ENCODE measurements at places on chromosomes 7 and 10.

DNA sequence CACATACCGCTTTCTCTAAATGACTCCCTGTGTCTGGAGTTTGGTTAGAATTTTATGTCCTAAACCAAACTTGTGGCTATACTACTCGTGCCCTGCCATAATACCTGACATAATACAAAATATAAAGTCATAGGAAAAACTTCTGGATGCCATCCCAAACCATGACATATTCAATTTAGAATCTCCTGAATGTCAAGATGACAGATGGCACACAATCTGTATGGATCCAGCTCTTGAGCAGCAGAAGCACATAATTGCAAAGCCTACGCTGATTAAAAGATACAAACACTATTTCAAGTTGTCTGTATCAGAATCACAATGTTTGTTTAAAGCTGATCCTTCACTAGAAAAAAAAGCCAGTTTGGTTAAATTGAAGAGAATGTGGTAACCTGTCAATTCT, 22.4 kb upstream of the CDC14C start:
- no peak for DNase-seq

DNA sequence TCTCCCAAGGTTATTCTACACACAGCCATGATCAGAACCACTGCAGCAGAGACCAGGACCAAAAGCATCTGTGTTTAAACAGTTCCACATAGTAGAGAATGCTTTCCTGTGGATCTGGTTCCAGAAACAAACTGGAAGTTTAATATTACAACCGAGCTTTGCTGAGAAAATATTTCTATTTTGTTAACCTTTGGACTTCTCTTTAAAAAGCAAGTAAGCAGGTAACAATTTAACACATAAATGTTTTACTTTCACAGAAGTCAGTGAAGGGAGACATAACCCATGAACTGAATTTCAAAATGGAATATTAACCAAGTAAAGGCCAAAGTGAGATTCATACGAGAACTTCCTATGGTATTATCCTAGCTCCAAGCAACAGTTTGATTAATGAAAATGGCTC, 98.6 kb upstream of the PHYHIPL start:
- no peak for DNase-seq

- no peak for DNase-seq
Measured at GRCh38 chr7:107922886-107923285, 31.9 kb downstream of the DLD start.

DNA sequence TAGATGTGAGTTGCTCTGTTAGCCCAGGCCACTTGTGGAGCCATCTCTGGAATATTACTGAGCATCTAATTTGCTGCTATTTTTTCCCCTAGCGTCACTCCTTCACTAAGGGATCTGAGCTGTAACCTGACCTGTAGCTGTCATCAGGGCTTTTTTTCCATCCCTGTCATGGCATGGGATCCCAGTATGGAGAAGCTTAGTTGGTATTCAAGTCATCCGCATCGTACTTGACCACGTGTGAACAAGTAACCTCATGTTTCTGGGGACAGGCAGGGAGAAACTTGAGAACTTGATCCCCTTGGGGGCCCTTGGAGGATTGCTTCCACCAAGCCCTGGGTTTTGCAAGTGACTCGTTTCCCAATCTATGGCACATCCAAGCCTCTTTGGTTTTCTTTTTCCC, 474.4 kb upstream of the GALNT17 start:
- no peak for DNase-seq

DNA sequence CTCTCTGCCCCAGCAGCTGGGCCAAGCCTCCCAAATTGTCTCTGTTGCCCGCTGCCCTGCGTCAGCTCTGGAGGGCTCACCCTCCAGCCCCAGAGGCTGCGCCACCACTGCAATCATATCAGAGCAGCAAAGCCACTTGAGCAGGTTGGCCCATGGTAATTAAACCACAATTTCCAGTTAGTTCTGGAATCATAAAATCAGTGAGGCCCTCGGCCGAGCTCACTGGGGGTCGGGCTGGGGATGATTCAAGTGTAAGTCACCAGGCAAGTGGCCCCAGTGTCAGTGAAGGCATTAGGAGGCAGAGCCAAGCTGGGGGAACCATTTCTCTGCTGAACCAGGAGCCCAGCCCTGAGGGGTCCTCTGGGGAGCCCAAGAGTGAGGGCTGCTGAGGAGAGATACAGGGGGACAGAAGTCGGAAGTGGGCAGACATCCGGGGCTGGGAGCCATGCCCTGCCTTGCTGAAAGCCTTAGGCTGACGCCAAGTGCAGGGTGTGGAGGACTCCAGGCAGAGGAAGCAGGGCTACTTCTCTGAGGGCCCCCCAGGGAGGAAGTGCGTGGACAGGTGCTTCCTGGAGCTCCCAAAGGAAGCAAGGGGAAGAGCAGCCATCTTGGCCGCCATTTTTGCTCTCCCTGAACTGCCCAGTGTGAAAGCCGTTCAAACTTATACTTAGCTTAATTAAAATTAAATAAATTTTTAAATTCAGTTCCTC, 29.5 kb upstream of the SLC29A3 start:
- DNase-seq: no peak

DNA sequence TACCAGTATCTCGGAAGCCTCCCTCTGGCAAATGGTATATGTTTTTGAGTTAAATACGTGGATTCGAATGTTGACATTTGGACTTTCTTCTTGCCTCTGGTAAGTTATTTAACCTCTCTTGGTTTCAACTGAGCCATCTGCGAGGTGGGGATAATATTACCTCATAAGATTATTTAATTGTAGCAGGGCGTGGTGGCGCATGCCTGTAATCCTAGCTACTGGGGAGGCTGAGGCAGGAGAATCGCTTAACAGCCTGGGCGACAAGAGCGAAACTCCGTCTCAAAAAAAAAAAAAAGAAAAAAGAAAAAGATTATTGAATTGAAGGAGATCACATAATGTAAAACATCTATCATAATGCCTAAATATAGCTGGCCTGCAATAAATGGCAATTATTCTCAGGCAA, 396 bp upstream of the TAF5 start:
- no peak for DNase-seq

DNA sequence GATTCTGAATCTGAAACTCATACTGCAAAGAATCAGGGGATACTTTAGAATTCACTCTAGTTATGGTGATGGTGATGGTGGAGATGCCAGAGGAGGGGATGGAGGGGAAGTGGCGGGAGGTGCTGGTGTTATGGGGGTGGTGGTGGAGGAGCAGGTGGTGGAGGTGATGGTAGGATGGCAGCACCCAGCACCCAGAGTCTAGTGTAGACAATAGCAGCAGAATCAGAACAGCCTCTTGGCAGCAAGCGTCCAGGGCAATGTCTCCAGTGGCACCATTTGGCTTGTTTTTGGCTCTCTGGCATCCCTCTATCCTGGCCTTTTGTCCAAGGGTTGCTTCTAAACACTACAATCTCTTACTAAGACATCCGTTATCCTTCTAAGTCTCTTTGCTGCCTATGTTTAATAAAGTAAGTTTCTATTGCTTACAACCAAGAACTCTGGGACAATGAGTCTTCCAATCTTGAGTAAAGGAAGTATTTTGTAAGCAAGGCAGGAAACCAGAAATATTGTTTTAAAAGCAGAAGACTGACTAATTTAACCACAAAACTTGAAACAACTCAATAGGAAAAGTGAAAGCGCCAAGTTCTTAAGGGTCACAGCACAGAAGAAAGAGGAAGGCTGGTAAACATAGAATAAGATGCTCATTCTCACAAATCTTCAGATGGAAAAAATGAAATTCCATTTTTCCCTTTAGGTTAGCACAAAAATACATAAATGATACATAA, 42.4 kb upstream of the GDF10 start:
- DNase-seq: no peak

GRCh38 chr10:73553761-73554160, 37.4 kb downstream of the USP54 start:
- no peak for DNase-seq

DNA sequence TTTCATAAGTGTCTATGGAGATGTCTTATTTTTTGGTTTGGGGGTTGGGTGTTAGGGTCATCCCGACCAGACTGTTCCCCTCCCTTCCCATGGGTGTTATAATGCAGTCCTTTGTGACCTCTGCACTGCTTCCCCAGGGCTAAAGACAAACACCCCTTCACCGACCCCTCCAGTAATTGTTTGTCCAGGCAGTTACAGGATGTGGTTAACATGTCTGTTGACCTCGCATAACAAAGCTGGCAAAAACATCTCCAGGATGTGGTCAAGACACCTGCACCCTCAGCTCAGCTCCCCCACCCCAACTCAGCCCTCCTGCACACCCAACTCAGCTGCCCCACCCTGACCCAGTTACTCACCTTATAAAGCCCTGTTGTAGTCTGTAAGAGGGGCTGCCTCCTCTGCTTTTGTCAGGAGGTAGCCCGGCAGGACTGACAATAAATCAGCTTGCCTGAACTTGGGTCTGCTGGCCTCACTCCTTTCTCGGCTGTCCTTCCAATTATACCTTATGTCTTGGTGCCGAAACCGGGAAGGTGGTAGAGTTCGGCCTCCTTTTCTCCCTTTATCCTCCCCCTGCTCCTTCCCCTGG, 102.2 kb downstream of the ZNF92 start:
- DNase-seq: peak; percentile 57

DNA sequence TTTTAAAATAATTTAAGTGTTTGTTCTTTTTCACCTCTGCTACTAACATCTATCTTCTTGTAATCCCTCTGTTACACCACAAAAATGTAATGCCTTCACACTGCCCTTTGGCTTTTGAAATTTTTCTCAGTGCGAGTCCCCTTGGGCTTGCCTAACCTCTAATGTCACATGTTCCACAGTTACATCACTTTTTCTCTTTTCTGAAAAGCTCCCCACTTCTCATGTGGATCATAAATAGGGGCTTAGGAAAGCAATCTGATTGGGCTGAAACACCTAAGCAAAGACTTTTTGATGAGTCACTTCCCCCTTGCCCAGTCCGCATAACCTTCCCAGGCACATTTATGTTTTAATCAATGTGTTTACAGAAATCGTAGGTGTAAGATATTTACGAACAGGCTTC, 288.2 kb downstream of the IPMK start:
- no peak for DNase-seq

- DNase-seq: no peak
Measured at GRCh38 chr7:139908792-139909191, 79.7 kb downstream of the TBXAS1 start.

- no peak for DNase-seq
Measured at GRCh38 chr10:78049851-78050250, 16.2 kb downstream of the RPS24 start.

- DNase-seq: no peak
Measured at GRCh38 chr7:105769901-105770628, 106.3 kb downstream of the ATXN7L1 start.

DNA sequence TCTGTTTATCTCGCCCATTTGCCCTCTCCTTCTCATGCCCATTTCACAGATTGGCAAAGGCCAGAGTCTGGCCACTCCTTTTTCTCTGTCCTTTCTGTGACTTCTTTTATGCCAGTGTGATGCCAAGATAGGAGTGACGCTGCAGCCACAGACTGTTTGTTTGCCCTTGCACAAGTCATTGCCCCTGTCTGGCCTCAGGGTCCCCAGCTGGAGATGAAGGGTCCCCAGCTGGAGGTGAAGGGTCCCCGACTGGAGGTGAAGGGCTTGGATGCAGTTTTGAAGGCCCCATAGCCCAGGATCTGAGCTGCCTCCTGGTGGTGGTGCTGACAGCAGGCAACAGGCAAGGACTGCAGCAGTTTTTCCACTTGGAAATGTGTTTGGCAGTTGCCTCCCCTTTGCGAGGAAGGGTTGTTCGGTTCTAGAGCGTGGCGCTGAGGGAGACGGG, 50.8 kb upstream of the SLC29A3 start:
- no peak for DNase-seq

GRCh38 chr10:47207894-47208469, 92.0 kb upstream of the GDF10 start:
- DNase-seq: no peak

DNA sequence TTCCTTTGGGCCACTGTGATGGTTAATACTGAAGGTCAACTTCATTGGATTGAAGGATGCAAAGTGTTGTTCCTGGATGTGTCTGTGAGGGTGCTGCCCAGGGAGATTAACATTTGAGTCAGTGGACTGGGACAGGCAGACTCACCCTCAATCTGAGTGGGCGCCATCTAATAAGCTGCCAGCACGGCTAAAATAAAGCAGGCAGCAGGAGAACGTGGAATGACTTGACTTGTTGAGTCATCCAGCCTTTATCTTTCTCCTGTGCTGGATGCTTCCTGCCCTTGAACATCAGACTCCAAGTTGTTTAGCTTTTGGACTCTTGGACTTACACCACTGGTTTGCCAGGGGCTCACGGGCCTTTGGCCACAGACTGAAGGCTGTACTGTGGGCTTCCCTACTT, 1046.9 kb downstream of the TYW1 start:
- no peak for DNase-seq

GRCh38 chr10:7950981-7951847, 103.3 kb upstream of the GATA3 start:
- DNase-seq: no peak

GRCh38 chr7:35705932-35706461, 11.1 kb upstream of the HERPUD2 start:
- DNase-seq: no peak

- DNase-seq: no peak
Measured at GRCh38 chr10:104142081-104142480, 20.1 kb downstream of the SFR1 start.

DNA sequence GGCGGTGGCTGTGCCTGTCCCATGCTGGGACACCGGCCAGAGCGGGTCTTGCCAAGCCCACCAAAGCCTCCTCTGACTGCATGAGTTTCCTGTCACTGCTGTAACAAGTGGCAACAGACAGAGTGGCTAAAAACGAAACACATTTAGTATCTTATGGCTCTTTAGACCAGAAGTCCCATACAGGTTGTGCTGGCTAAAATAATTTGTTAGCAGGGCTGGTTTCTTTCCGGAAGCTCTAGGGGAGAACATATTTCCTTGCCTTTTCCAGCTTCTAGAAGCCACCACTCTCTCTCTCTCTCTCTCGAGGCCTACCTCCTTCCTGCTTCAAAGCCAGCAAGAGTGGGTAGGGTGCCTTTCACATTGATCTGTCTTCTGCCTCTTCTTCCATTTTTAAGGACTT, 171.6 kb upstream of the PLPP4 start:
- DNase-seq: no peak

All from activated naive CD4-positive, alpha-beta T cell treated with anti-CD3 and anti-CD28 coated beads, Interleukin-2, amount 10 ng/mL, durations not matched to agents 7 days and 5 days (primary cell).